ENCODE measurements at places on chromosomes 1 and 21. TPM values are rescaled to one million over a fixed set of nuclear protein-coding genes. Genes with fewer than 3 reads are reported as not detected.

Gene TEDDM1
- total RNA-seq, result not detected

Gene RPTN
- total RNA-seq, result not detected

Gene FCRL2
- not detected for total RNA-seq

Gene PLA2G2D
- not detected for total RNA-seq

Gene VASH2
- 1.4 TPM for total RNA-seq

Gene CLDN17
- not detected for total RNA-seq
